ENCODE measurements at places on chromosomes 2 and 18.

GRCh38 chr2:138713504-138713903 lies 66.7 kb downstream of the NXPH2 start:
- DNase-seq, result no peak

DNA sequence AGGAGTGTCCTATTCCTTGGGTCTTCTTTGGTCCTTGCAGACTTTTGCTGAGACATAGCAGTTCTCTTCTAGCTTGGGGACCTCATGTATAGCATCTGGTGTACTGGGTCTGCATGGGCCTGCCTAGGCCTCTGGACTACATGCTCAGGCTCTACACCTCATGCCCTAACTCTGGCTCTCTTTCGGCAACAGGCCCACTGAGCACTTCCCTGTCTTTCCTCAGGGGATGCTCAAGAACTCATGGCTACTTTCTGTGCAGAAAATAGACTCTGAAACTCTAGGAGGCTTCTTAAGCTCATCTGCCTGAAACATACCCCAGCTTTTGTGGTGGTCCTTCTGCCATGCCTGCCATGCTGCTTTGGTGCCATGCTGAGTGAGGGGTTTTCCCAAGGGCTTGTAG lies 21.5 kb upstream of the CPS1 start:
- no peak for DNase-seq

GRCh38 chr18:74507097-74507881 lies 11.1 kb downstream of the CNDP2 start:
- DNase-seq, result no peak

GRCh38 chr2:10790228-10790973 lies 22.2 kb downstream of the PDIA6 start:
- DNase-seq, result no peak

DNA sequence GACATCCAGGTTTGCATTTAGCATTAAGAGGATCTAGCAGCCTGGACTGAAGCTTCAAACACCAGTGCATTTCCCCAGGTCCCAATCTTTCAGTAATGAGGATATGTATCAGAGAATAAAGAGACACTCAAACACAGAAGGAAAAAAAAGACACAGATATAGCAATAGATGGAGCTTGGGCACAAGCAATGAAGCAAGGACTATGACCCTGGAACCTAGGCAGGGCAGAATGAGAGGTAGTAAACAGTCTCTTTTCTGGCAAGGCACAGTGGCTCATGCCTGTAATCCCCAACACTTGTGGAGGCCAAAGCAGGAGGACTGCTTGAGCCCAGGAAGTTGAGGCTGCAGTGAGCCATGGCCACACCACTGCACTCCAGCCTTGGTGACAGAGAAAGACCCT lies 80.7 kb upstream of the HNRNPA3 start:
- DNase-seq, result no peak

DNA sequence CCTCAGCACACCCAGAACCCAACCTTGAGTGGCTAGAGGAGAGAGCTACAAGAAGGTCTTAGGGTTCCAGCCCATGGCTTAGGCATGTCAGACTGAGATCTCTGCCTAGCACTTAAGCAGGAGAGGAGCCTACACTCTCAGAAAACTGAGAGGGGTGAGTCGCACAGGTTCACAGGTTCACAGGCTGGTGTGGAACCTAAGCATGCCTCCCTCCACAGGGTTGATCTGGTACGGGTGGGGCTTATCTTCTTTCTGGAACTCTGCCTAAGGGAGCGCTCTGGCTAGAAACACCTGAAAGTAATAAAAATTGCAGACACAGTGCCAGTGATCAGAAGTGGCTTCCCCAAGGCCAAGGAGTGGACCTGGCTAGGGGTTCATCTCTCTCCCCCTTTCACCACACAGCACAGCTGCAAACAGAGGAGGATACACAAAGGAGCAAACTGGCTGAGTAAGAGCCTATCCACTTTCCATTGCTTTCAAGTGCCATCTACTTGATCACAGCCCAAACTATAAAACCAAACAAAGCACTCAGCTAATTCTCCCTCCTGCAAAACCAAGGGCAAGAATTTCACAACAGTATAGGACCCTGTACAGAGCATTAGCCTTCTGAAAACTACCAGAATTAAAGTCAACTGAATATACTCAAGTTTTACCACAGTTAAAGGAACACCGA lies 481.9 kb upstream of the SETBP1 start:
- DNase-seq, result no peak

DNA sequence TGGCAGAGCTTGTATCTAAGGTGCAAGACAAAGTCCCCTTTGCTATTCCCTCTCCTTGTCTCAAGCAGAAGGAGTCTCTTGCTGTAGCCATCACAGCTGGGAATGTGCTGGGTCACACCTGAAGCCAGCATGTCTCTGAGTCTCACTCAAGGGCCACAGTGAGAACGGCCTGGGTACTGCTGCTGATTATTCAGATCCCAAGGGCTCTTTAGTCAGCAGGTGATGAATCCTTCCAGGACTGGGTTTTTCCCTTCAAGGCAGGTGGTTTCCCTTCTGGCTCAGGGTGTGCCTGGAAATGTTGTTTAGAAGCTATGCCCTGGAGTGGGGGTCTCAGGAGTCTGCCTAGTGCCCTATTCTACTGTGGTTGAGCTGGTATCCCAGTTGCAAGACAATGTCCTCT lies 356.3 kb downstream of the PARD3B start:
- no peak for DNase-seq

DNA sequence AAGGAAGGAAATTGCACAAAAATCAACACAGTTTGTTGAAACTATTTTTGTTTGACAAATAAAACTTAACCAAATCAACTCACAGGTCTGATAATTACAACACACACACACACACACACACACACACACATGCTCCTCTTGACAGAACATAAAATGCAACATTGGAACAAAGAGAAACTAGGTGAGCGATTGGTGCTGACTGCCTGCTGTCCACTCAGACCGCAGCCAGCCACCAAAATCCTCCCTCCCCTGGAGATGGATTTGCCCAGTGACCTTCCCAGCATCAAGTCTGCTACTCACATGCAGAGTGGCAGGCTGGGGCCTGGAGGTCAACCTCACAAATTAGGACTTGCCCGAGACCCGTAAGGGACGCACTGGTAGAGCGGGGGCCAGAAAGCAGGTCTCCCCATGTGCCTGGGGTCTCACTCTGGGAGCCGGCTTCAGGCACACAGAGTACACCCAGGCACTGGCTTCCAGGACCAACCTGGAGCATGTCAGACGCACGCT lies 61.4 kb downstream of the DIPK1C start:
- DNase-seq, result no peak

GRCh38 chr18:79394534-79395307 lies 1.0 kb upstream of the NFATC1 start:
- no peak for DNase-seq

DNA sequence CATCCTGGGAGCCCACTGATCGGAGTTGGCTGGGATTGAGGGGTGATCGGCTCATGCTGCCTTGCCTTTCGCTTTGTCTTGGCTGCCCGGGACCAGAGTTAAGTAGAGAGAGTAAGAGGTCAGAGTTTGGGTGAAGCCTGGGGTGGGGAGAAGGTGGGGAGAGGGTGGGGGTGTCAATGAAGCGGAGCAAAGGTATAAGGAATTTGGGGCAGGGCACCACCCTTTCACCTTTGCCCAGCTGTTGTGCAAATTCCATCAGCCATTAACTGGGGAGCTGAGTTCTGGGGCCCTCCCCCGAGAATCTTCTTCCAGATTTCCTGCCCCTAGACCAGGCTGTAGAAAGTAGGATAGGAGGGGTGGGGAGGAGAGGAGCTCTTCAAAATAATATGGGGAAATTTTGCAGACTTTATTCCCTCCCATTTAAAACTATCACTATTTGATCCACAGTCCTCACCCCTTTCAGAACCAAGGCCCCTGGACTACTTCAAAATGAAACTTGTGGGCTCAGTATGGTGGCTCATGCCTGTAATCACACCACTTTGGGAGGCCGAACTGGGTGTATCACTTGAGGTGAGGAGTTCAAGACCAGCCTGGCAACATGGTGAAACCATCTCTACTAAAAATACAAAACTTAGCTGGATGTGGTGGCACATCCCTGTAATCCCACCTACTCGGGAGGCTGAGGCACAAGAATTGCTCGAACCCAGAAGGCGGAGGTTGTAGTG lies at the start of gene SLC23A3:
Gene SLC23A3 (minus strand): TSS at position 100 of the 725 bp plus-strand sequence. CDS start 45 bp downstream, at position 55.
- no peak for DNase-seq

- no peak for DNase-seq
Measured at GRCh38 chr2:230925443-230925878, 419 bp upstream of the GPR55 start.

DNA sequence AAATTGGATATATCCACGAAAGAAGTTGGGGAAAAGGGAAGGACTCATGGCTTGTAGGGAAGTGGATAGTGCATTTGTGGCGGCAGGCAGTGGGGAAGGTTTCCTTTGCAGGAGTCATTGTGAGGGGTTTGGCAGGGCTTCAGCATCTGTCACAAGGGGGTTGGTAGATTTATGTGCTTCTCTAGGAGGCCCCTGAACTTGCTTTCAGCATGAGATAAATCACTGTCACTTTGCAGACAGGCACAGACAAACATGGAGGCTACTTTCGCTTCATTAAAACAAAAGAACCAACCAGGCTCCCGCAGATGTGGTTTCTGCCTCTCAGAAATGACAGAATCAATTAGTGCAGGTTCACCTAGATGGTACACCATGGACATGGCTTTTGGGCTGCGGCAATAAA lies 340.7 kb downstream of the TGIF1 start:
- no peak for DNase-seq

DNA sequence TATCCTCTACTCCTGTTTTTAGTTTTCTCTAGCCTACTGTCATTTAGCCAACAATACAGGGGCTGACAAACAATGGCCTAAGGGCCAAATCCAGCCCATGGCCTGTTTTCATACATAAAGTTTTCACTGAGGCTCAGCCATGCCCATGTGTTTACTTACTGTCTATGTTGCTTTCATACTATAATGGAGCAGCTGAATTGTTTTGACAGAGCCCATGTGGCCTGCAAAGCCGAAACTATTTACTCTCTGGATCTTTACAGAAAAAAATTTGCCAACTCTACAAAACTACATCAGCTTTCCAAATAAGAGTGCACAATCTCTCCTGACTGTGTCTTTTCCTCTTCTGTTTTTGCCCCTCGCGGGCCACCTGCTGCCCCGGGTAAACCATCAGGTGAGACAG lies 24.0 kb downstream of the LGALSL start:
- DNase-seq, result no peak

DNA sequence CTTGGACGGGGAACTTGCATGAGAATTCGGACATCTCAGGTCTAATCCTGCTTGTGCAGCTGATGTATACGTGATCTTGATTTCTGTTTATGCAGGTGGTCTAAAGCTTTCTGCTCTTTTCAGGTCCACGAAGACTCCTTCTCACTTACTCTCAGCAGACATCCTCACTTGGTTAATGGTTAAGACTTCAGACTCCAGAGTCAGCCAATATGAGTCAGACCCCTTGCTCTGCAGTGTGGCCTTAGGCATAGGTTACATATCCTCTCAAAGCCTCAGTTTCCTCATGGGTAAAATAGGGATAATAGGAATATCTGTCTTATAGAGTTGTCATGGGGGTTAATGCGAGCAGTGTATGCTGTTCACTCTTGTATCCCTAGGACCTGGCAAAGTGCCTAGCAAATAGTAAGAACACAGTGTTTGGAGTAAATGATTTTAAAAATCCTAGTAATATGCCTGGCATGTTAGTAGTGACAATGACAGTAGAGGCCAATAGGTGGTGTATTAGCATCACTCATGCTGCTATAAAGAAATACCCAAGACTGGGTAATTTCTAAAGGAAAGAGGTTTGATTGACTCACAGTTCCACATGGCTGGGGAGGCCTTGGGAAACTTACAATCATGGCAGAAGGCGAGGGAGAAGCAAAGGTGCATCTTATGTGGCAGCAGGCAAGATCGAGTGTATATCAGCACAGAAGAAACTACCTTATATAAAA lies 42.3 kb downstream of the XRCC5 start:
- no peak for DNase-seq

- DNase-seq, result no peak
Measured at GRCh38 chr2:106189325-106189724, 4.8 kb downstream of the UXS1 start.

DNA sequence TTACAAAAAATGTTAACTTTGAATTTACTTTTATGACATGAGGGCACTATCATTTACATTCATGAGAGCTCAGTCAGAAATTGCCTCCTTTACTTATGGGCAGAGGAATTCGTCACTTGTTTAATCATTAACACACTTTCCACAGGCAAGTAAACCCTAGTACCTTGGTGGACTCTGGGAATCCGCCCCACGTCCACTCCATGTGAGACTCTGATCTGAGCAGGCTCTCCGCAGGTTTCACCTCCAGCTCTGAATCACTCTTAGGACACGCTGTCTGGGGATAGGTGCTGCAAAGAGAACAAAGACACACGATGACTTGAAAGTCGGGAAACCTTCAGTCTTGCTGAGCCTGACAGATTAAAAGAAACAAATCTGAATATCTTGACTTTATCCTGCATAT lies 73.6 kb downstream of the LPIN2 start:
- no peak for DNase-seq

- DNase-seq, result no peak
Measured at GRCh38 chr2:45889620-45890370, 238.3 kb downstream of the PRKCE start.

DNA sequence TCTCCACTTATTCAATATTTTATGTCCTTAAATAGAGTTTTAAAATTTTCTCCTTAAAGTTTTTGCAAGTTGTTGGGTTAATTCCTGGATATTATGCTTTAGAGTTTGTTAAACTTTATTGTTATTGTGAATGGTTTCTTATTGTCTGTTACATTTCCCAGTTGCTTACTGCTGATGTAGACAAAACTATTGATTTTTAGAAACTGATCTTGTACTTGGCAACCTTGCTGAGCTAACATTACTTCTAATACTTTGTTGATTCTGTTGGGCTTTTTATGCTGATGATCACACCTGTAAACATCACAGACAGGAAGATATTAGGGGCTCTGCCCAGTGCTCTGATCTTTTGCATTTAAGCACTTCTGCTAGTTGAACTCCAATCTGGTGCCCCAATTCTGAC lies 2.8 kb upstream of the CLIP4 start:
- DNase-seq, result no peak

All from activated T-helper 1 cell treated with Interleukin-2 at 50 U/mL for 16 hours (primary cell).